ENCODE measurements at places on chromosomes 13 and 19.
A peak's percentile ranks its signal among the peaks of the same experiment; 100 is the strongest.

GRCh38 chr13:95098916-95099315, 202.3 kb downstream of the ABCC4 start:
- no peak for DNase-seq

DNA sequence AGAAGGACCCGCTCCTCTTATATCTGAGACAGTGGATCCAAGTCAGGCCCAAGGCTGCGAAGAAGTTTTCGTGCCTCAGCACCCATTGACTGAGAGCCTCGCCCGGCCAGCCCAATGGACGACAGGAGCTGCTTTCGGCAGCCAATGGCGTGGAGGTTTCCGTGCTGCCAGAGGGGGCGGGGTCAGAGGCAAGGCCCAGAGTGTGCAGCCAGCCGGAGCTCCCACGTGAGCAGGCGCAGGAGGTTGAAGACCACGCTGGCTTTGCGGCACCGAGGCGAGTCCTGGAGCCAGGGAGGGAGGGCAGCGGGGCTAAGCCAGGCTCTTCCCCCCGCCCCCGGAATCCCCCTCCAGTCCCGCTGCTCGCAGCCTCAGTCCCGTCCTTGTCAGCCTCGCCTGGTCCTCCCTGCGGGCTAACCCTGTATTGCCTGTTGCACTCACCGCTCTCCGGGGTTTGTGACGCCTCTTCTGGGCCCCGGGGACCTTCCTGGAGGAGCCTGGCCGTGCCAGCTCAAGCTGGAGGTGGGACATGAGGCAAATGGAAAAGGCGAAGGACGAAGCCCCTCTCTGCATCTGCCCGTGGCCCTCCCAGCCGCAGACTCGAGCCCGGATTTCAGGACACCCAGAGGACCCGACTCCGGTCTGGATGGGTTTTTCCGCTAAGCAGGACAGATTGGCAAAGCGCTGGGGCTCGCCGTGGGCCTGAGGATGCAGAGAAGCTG, 1.5 kb downstream of the IFNL4 start:
- DNase-seq = peak; percentile 58

DNA sequence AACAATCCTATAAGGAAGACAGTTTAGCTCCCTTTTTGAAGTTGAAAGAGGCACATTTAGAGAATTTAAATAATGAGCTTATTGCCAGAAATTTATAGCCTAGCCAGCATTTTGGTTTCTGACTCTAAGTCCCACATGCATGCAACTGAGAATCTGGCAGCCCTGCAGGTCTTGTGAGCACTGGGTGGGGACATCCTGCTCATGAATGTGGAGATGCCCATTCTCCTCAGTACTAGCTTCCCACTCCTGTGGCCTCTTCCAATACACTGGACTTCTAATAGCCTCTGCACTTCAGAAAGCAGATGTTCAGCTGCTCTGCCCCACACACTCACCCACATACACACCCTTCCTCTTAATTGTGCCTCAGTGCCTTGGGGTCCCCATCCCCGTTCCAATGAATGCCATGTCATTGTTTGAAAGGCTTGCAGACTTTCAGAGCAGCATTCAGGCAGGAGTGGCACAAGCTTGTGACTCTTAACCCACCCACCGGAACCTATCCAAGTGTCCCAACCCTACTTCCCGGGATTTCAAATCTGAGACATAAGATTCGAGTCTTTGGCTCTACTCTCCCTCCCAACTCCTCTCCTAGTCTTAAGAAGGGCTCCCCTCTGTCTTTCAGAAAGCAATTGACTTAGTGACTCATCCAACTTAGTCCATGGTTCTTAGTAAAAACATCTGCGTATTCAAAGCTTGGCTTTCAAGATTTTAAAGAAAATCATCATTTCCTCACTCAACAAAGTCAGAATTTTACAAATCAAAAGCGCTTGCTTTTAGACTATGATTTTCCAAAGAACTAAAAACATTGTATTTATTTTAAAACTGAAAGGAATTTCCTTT, 80.0 kb upstream of the FREM2 start:
- DNase-seq = no peak

- DNase-seq = no peak
Measured at GRCh38 chr13:27839809-27840467, 47.7 kb downstream of the GSX1 start.
